ENCODE measurements at places on chromosomes 7 and 10.

DNA sequence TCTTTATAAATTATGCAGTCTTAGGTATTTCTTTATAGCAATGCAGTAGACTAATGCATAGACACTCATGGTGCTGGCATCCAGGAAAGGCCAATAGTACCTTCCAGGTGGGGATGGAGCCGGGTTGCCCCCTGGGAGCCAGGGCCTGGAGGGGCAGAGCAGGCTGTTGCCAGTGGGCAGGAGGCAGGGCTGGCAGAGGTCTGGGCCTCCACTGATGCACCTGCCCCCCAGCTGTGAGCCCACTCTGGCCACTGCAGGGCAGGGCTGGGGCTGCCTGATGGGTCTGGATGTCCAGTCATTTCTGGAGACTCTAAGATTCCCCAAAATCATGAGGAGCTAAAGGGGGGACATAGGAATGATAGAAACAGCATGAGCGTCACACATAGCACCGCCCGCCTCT lies 66.7 kb downstream of the MICALL2 start:
- DNase-seq: no peak

GRCh38 chr10:14779001-14779651 lies 4.4 kb upstream of the FAM107B start:
- DNase-seq: no peak

GRCh38 chr7:142637240-142637639 lies 112.0 kb upstream of the PRSS1 start:
- DNase-seq: peak; percentile 56

GRCh38 chr10:57706016-57706415 lies 561.7 kb downstream of the IPMK start:
- no peak for DNase-seq

DNA sequence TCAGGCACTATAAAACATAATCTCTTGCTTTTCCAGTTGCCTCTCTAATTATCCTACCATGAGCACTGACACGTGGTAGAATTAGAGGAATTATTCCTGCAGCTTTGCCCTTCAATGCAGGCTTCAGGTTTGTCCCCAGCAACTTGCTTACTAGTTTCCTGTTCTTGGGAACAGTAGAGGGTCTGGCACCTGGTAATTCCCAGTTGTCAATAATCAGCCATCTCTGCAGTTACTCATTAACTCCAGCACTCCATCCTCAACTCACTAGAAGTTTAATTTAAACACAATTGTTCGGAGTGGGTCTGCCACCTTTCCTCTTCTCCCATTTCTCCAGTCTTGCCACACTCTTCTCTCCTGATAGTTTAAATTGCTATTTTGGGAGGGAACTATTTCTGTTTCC lies 324.3 kb upstream of the KIAA1217 start:
- DNase-seq: no peak

GRCh38 chr10:93513091-93513490 lies 16.7 kb downstream of the CEP55 start:
- DNase-seq: no peak

DNA sequence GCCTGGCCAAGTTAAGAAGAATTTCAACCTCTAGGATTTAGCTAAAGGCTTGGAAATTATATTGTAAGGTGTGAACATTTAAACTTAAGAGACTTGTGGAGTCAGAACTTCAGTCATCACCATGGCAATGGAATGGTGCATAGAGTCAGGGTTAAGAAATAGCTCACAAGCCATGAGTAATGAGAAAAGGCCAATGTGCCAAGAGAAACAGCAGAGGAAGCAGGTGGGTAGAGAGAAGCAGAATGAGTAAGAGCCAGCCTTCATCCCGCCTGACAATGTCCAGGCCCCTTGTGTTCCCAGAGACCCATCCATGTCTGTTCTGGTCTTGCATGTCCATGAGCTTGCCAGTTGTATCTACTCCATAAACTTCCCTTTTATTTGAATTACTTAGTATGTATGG lies 62.6 kb upstream of the TBX20 start:
- DNase-seq: no peak

- DNase-seq: no peak
These were observed 5.3 kb downstream of the NUDT1 start for GRCh38 chr7:2247141-2247995.

DNA sequence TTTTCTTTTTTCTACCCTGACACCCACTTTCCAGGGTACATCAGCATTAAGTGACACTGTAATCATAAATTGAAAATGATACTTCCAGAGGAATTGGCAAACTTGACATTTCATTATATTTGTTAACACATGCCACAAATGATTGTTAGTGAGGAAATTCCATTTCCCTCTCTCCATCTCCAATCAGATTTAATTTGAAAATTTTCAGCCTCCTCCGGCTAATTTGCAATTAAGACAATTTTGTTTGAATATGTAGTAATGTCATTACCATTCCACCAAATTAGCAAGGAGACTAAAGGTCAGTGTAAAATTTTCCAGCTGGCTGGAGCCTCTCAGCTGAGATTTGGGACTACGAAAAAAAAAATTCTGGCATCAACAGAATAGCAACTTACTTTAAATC lies 242.7 kb downstream of the FOXP2 start:
- no peak for DNase-seq

DNA sequence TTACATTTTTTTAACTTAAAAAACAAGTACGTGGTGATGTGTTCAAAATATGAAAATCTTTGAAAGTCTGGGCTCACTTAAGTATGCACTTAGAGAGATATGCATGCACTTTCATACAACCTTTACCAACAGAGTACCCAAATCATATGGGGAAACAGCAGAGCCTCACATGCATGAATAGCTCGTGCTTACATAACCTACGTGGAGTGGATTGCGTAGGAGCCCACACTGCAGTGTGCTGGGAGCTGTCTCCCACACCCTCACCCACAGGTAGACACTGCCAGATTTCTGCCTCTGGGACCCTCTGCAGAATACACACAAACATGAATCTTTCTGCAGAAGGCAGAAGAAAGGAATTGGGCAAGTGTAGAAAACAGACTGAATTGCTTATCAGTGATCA lies 581 bp downstream of the CLCN1 start:
- DNase-seq: no peak

- no peak for DNase-seq
These were observed 2.4 kb downstream of the CYP51A1 start for GRCh38 chr7:92131764-92132330.

- DNase-seq: no peak
These were observed 588.6 kb upstream of the LRRTM3 start for GRCh38 chr10:66337211-66337610.

DNA sequence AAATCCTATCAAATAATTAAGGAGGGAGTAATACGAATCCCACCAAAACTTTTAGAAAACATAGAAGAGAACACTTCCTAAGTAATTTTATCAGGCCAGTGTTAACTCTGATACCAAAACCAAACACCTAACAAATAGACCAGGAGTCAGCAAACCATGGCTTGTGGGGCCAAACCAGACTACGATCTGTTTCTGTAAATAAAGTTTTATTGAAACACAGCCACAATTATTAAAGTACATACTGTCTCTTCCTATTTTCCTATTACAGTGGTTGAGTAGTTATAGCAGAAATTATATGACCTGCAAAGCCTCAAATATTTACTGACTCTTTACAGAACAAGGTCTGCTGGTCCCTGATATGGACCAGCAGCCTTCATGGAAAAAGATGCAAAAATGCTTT lies 73.1 kb upstream of the ELN start:
- no peak for DNase-seq

GRCh38 chr7:156942708-156943090 lies 6.8 kb upstream of the NOM1 start:
- DNase-seq: no peak

- DNase-seq: no peak
These were observed 38.2 kb downstream of the HYAL4 start for GRCh38 chr7:123883154-123883553.

All from CD4-positive, CD25-positive, alpha-beta regulatory T cell (primary cell).